ENCODE measurements at places on chromosomes 4 and X. TPM values are rescaled to one million over a fixed set of nuclear protein-coding genes. Genes with fewer than 3 reads are reported as not detected.

- no peak overlapping the region for H3K4me3 ChIP-seq
- peaks cover 100% of the 10 kb centered on the region for H3K4me1 ChIP-seq
- no peaks in the 10 kb centered on the region for H3K27me3 ChIP-seq
- H3K36me3 ChIP-seq, result peaks cover 41% of the 10 kb centered on the region
- DNase-seq, result no peak
Measured at GRCh38 chr4:82362565-82362964, 11.2 kb downstream of the HNRNPD start.

GRCh38 chrX:11111947-11112346 is 815 bp downstream of the HCCS start:
- H3K36me3 ChIP-seq, result no peaks in the 10 kb centered on the region
- H3K4me1 ChIP-seq, result peaks cover 23% of the 10 kb centered on the region
- H3K27me3 ChIP-seq, result no peaks in the 10 kb centered on the region
- DNase-seq, result no peak
- H3K27ac ChIP-seq, result peak overlapping the region; percentile 87

DNA sequence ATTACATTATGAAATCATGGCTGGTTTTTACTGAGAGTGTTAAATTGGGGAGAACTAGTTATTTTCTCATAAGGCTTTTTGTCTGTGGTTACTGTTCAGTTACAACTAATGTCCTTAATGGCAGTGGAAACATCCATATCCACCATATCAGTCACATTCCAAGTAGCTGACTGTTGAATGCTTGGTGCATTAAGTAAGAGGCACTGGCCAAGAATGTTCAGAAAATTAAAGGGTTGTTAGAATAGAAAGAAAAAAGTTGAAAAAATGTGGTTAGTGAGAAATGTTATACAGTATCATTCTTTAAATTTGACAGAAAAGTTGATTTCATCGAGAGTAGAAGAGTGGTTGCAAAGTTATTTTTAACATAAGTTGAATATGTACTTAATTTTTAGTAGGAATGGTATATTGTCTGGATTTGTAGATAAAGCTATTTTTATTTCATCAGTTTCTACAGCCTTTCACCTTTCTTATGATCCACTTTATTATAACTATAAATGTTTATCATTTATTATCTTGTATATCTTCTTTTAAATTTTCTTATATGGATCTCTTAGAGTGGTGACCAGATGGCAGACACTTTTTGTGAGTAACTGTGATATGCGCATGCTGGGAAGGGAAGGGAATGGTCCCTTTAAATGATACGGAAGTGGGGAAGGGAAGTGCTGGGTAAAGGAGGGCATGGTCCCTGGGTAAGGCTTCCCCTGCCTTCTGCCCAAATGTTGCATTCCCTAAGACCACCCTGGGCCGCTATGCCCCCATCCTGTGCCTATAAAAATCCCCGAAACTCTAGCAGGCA is 2407.1 kb downstream of the ARAP2 start:
- no peaks in the 10 kb centered on the region for H3K36me3 ChIP-seq
- no peak overlapping the region for H3K4me3 ChIP-seq
- no peak for DNase-seq

GRCh38 chrX:129525162-129525561 is 1.9 kb upstream of the SMARCA1 start:
- peaks cover 10% of the 10 kb centered on the region for H3K4me1 ChIP-seq
- no peak overlapping the region for H3K4me3 ChIP-seq
- H3K36me3 ChIP-seq, result no peaks in the 10 kb centered on the region
- no peak for DNase-seq
- H3K27ac ChIP-seq, result no peak overlapping the region

GRCh38 chrX:145727476-145727875 is 90.2 kb upstream of the SLITRK2 start:
- no peaks in the 10 kb centered on the region for H3K27me3 ChIP-seq
- no peak for DNase-seq
- H3K4me1 ChIP-seq, result no peaks in the 10 kb centered on the region
- no peak overlapping the region for H3K4me3 ChIP-seq
- no peak overlapping the region for H3K27ac ChIP-seq
- no peaks in the 10 kb centered on the region for H3K36me3 ChIP-seq

ASMT gene
- total RNA-seq, result not detected

TCEAL6 gene
- not detected for total RNA-seq

DNA sequence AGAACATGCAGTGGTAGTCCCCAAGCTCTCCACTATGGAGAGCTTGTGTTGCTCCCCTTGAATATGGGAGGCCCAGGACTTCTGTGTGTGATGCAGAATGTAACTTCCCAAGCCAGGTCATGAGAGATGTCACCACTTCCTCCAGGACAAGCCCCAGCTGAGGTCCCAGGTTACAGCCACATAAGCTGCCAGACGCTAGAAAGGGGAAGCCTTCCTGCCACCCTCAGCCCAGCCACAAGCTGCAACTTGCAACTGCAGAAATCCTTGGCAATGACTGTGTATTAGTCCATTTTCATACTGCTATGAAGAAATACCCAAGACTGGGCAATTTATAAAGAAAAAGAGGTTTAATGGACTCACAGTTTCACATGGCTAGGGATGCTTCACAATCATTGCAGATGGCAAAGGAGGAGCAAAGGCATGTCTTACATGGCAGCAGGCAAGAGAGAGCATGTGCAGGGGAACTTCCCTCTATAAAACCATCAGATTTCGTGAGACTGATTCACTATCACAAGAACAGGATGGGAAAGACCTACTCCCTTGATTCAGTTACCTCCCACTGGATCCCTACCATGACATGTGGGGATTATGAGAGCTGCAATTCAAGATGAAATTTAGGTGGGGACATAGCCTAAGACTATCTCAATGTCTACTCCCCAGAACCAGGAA is 91.5 kb upstream of the DHX15 start:
- no peak overlapping the region for H3K27ac ChIP-seq
- peaks cover 4% of the 10 kb centered on the region for H3K27me3 ChIP-seq
- no peak overlapping the region for H3K4me3 ChIP-seq
- H3K36me3 ChIP-seq, result no peaks in the 10 kb centered on the region
- no peak for DNase-seq

PRSS12 gene
- total RNA-seq, result not detected

GRCh38 chr4:86661006-86661405 is 66.9 kb downstream of the PTPN13 start:
- H3K4me3 ChIP-seq, result no peak overlapping the region
- DNase-seq, result no peak
- no peaks in the 10 kb centered on the region for H3K27me3 ChIP-seq
- H3K36me3 ChIP-seq, result no peaks in the 10 kb centered on the region
- H3K4me1 ChIP-seq, result no peaks in the 10 kb centered on the region

DNA sequence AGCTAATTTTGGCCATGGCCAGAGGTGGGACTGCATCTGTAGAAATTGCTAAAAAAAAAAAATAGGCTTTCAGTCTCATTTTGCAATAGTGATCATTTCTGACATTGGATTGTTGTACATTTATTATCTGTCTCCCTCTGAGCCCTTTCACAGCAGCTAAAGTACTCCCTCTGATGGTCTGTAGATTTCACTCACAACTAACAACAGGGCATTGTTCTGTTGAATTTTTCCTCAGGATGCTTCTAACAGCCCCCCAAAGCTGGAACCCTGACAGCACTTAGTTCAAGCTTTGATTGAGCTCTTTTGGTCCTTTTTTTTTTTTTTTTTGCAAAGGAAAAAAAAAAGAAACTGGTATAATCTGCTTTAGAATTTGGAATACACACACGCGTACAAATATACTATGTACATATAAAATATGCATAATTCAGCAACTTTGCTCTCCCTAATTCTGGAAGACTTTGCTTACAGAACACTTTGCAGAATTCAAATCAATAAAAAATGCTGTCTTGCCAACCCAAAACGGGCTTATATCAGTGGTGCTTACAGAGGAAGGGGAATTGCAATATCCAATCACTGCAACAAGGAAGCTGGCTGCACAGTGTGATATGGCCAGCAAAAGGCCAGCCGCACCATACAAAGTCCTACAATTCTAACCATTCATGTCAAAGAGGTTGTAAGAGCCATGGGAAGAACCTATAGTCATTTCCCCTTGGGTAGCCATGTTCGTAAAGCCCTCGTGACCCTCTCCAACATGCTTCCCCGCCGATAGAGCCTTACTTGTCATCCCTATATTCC is 406.4 kb downstream of the SMARCA1 start:
- H3K27me3 ChIP-seq, result no peaks in the 10 kb centered on the region
- DNase-seq, result no peak
- no peak overlapping the region for H3K4me3 ChIP-seq
- H3K36me3 ChIP-seq, result no peaks in the 10 kb centered on the region

- no peaks in the 10 kb centered on the region for H3K36me3 ChIP-seq
Measured at GRCh38 chrX:93354651-93355050, 318.7 kb downstream of the NAP1L3 start.

SEC31A gene
- 93.2 TPM for total RNA-seq

GRCh38 chr4:150999086-150999485 is 16.0 kb downstream of the LRBA start:
- DNase-seq, result no peak
- H3K27me3 ChIP-seq, result no peaks in the 10 kb centered on the region
- no peaks in the 10 kb centered on the region for H3K36me3 ChIP-seq
- no peak overlapping the region for H3K4me3 ChIP-seq
- H3K27ac ChIP-seq, result no peak overlapping the region

DNA sequence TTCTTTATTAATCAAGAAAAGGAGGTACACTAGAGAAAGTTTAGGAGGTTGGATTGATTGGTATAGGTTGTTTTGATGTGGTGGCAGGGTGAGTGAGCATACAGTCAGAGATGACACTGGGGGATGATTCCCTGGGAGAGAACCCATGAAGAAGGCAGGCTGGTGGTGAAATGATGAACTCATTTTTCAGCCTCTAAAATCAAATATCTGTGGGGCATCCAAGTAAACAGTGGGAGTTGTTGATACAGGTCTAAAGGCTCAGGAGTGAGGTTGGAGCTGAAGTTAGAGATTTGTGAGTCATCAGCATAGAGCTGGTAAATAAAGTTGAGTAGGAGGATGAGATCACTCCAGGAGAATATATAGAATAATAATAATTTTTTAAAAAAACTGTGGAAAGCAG is 10.0 kb upstream of the AP1S2 start:
- H3K36me3 ChIP-seq, result no peaks in the 10 kb centered on the region
- H3K27ac ChIP-seq, result peak overlapping the region; percentile 44
- H3K27me3 ChIP-seq, result no peaks in the 10 kb centered on the region
- DNase-seq, result no peak
- no peak overlapping the region for H3K4me3 ChIP-seq

- no peaks in the 10 kb centered on the region for H3K4me1 ChIP-seq
- H3K36me3 ChIP-seq, result peaks cover 11% of the 10 kb centered on the region
- no peak overlapping the region for H3K4me3 ChIP-seq
- no peaks in the 10 kb centered on the region for H3K27me3 ChIP-seq
- DNase-seq, result no peak
- H3K27ac ChIP-seq, result no peak overlapping the region
Measured at GRCh38 chr4:1377606-1378261, 28.5 kb downstream of the NKX1-1 start.

SLC7A11 gene
- total RNA-seq, result 0.46 TPM

MSANTD1 gene
- total RNA-seq, result 0.39 TPM

Data from heart right ventricle (tissue), 16 donors.